ENCODE measurements at places on chromosomes 6 and 20.
A peak's percentile ranks its signal among the peaks of the same experiment; 100 is the strongest.

DNA sequence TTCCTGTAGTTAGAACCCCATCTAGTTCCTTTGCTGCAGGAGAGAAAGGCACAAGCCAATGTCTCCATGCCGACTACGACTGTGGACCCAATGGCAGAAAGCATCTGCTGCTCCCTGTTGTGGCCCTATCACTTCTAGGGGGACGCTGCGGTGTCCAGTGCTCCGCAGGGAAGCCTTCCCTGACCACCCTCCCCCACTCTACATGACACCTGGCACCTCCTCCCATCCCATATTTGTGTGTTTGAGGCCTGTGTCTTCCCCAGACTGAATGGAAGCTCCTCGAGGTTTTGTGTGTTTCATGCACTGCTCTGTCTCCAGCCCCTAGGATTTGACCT lies 159.5 kb downstream of the DTNBP1 start:
- no peak for DNase-seq

DNA sequence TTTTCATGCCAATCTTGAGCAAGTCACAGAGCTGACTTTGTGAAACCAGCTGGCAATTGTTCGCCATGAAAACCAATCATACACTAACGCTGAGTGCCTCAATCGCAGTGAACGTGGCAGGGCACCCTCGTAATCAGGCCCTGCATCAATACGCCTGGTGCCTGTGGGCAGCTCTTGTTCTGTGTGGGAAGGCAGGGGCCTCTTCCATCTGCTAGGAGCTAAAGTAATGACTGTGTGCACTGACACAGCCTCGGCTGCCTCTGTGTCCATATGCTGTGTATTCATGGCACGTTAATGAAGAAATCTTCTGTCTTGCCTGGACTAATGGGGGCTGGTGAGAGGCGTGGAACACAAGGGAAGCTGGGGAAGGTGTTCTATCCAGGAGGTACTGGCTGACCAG lies 27.8 kb upstream of the SYNDIG1 start:
- DNase-seq = no peak

- DNase-seq = no peak
Observed at GRCh38 chr6:22891934-22892333, 322.6 kb downstream of the HDGFL1 start.

GRCh38 chr20:1926237-1926636 lies 31.0 kb downstream of the SIRPA start:
- no peak for DNase-seq

DNA sequence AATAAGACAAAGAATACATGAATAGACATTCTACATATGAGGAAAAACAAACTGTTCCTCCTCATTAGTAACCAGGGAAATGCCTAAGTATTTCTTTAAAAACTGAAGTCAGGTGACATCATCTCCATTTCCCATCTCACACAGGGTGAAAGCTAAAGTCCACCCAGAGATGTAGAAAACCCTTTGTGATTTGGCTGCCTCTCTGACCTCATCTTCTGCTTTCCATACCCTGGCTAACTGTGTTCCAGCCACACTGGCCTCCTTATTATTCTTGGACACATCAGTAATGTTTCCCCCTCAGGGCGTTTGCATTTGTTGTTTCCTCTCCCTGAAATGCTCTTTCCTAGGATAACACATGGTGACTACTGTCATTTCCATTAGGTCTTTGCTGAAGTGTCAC lies 40.4 kb downstream of the ESF1 start:
- DNase-seq = peak; percentile 13

GRCh38 chr6:163620101-163620500 lies 205.6 kb downstream of the QKI start:
- DNase-seq = no peak

- DNase-seq = no peak
Observed at GRCh38 chr20:41222703-41223102, 85.4 kb downstream of the PLCG1 start.

DNA sequence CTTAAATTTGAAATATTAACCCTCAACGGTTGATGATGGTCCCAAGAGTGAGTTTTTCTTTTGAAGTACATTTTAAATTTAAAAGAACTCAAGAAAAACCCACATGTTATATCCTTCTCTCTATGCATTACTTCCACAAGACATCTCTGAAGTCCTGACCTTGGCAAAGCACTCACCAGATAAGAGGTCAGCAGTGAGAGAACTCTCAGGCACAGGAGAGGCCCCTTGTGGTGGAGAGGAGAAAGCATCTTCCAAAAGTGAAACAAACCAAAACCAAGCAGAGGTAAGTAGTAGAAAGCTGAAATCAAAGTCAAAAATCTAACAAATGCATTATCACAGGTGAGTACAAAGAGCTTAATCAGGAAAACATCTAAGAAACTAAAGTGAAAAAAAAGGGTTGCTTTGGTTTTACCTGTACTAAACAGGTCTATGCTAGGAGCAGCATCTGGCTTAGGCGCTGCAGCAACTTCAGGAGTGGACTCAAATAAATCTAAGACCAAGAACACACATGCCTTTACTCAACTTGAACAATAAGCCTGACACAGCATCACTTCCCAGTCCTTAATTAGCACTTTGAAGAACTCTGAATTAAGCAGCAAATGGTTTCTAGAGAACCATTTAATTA lies 80.5 kb downstream of the PRSS35 start:
- peak; percentile 51 for DNase-seq

DNA sequence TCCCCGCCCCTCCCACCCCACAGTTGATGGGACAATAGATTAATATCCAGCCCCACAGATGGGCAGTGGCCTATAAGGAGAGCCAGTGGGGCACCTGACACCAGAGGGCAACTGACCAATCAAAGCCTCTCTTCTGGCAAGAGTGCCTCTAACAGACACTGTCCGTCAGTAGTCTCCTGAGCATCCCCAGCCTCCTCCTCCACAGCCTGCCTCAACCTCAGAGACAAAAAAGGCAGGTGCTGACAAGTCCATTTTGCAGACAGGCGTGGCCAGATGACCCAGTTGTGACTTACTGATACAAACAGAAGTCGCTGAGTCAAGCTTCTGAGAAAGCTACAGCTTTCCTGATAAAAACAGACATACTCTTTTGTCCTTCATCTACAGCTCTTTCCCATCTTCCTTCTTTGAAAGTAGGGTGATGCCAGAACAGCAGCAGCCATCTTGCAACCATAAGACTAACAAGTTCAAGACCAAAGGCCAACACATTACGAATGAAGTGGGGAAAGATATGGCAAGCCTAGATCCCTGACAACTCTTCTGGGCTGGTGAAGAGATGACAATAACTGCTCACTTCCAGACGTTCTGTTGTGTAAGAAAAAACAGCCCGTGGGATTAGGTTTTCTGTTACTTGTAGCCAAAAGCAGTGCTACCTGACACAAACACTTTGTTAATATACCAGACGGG lies 12.3 kb downstream of the PPIL1 start:
- DNase-seq = no peak

DNA sequence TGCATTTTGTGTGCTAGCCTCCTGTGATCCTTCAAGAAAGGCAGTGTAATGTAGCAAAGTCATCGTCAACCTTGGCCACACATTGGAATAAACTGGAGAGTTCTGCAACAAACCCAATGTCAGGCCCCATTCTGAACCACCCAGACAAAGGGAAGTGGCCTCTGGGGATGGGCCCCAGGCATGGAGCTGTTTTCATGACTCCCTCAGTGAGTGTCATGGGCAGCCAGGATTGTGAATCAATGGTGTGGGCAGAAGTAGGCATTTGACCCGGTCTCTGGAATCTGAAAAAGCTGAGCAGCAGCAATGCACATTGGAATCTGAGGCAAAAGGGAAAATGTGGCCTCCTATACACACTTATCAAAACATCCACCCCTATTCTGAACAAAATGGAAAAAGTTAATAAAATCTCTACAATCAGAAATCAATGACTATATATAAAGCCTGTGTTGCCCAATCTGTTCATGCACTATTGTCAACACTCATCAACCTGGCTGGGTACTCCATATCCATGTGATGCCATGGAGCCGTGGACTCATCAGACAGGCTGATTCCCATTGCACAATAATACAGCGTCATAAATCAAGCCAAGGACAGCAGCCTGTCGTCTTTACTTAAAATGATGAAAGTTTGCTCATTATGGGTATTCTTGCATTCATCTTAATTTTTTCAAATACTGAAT lies 134.9 kb upstream of the STMND1 start:
- peak; percentile 49 for DNase-seq

DNA sequence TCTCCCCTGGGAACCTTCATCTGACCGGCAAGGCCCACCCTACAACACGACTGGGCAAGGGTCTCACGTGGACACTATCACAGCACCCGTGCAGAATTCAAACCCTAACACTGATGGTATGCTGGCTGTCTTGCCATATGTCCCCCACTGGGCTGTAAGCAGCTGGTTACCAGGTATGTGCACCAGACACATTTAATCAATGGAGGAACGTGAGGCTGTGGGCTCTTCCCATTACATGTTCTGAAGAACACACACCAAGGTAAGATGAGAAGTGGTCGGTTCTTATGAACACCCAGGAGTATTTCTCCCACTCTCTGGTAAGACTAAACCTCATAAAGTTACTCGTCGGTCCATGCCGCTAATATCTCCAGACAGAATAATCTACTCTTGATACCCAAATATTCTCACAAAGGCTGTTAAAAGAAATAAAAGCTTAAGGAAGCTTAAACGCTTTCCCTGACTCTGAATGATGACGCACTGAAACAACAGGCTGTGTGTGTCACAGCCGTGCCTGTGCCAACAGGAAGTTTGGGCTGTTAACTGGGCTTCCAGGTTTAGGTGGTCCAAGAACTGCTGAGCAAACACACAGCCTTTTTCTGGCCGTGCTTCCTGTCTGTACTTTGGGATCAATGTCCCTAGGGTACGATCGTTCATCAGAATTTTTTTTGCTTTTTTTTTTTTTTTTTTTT lies 75.3 kb downstream of the SLC23A2 start:
- DNase-seq = no peak

DNA sequence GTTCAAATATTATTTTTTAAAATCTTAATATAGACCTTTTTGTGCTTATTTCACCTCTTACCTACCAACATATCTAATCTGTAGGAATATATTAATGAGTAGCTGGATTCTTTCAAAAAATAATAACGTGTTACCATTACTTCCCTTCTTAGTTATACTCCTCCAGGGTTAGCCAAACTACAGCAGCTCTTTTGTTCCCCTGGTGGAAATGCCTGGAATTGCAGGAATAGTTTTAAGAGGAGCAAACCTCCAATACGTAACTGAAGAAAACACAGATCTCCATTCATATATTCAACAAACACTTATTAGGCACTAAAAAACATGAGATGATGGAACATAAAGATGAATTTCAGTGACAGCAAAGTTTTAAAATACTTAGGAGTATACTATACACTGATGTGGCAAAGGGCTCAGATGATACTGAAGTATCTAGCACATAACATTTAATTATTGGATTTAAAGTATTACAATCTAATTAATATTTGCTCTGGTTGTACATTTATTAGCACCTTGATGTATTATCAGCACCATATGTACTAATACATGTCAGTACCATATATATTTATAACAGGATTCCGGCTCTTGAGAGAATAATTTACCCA lies 78.3 kb downstream of the TBX18 start:
- DNase-seq = peak; percentile 21

- DNase-seq = no peak
Observed at GRCh38 chr6:100593522-100593921, 128.8 kb upstream of the SIM1 start.

- no peak for DNase-seq
Observed at GRCh38 chr6:42522036-42522435, 41.8 kb upstream of the UBR2 start.

DNA sequence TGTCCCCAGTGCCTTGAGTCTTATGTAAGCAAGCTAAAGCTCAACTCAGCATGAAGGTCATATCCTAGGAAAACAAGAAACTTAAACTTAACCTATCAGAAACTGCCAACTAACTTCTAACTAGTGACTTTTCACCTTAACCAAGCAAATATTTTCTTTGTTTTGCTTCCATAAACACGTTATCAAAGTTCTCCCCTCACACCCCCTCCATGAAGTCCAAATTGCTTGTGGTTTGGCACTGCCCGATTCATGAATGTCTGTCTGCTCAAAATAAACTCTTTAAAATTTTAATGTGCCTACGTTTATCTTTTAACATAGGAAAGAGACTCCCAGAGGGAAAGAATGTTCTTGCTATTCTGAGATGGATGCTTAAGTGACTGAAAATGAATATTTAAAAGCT lies 34.9 kb downstream of the GSTA2 start:
- DNase-seq = no peak

- no peak for DNase-seq
Observed at GRCh38 chr6:73657201-73657600, 3.4 kb upstream of the SLC17A5 start.
